ENCODE measurements at places on chromosomes 12 and 14. TPM values are rescaled to one million over a fixed set of nuclear protein-coding genes. Genes with fewer than 3 reads are reported as not detected.

- no peak for DNase-seq
Observed at GRCh38 chr12:7154901-7155470, 24.8 kb downstream of the CLSTN3 start.

DNA sequence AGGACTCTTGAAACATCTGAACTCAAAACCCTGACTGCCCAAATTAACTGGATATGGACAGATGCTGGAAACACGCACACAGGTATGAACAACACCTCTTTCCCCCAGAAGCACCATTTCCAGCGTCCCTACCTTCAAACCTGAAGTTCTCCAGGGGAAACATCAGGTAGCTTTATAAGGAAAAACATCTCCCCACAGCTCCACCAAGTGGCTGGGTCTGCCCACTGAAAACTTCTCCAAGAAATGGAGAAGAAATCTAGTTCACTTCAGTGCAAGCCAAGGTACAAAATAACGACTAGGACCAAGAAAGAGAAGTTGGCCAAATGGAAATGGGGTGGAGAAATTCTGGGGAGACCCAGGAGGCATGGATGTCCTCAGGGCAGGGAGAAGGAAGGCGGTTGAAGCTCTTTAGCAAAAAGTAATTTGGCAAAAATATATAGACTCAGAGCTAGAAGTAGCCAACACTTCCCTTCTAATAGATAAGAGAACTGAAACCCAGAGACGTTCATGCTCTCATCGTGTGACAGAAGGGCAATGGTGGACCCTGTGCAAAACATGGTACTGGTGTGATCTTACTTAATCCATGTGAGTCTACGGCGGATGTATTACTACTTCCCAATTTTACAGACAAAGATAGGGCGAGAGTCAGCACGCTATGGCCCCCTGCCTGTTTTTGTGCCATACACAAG, 10.5 kb upstream of the NUAK1 start:
- no peak for DNase-seq

RDH5 gene
- 31.4 TPM for polyA plus RNA-seq

DNA sequence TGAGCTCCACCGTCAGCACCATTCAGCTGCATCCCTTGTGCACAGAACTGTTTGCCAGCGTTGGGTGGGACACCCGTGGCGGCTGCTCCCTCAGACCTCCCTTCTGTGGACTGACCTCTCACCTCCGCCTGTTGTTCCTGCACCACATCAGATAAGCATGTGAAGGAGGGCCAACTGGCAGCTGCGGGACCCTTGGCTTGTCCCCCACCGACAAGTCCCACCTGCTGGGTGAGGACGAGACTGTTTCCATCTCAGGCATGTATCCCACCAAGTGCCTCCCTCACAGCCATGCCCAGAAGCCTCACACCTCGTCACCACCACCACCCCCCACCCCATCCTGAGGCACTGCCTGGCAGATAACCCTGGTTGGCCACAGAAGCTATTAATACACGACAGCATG, 18.6 kb upstream of the TEAD4 start:
- DNase-seq: no peak

- DNase-seq: no peak
Observed at GRCh38 chr14:50756300-50756699, 74.7 kb downstream of the NIN start.

DNA sequence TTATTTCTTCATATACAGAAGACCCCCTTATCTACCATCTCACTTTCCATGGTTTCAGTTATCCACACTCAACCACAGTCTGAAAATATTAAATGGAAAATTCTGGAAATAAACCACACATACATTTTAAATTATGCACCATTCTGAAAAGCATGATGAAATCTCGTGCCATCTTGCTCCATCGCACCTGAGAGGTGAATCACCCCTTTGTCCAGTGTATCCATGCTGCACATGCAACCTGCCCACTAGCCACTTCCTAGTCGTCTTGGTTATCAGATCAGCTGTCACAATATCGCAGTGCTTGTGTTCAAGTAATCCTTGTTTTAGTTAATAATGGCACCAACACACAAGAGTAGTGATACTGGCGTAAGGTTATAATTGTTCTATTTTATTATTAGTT, 145.7 kb downstream of the C12orf42 start:
- DNase-seq: no peak

VAMP1 gene
- 11.9 TPM for polyA plus RNA-seq

ZDHHC22 gene
- polyA plus RNA-seq: 0.30 TPM

- DNase-seq: no peak
Observed at GRCh38 chr12:2264651-2265232, 212.0 kb downstream of the CACNA1C start.

GRCh38 chr12:63841011-63841410, 3.5 kb upstream of the SRGAP1 start:
- DNase-seq: no peak

GRCh38 chr12:116241157-116241759, 36.2 kb downstream of the MED13L start:
- DNase-seq: no peak

GRCh38 chr12:46557539-46558373, 185.2 kb upstream of the SLC38A2 start:
- no peak for DNase-seq

GRCh38 chr12:114123108-114123507, 157.0 kb upstream of the RBM19 start:
- no peak for DNase-seq

DNA sequence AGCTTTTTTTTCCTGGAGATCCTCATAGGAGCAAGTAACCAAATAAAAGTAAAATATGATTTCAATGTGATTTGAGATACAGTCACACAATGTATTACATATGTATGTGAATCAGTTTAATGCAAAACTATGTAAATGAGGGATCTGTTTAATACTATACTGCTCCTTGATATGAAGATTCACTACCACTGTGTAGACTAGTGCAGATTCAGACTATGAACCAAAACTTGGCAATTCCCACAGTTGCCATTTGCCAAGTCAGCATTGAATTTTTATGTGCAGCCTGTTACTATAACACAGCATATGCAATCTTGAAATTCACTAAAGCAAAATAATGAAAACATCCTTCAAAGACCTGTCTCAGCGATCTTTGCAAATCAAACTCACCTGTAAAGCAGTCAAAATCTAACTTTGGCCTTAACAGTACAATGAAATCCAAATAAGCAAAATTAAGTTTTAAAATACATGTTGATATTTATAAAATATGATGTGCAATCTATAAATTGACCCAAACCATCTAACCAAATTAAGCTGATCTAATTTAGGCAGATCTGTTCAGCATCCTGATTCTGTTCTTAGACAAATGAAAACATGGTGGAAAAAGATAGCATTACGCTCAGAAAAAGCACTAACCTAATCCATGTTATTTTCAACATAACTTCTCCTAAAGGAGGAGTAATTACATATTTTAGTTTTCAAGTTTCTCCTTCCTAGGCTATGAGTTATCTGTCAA, 25.5 kb upstream of the LMNTD1 start:
- DNase-seq: no peak

DNA sequence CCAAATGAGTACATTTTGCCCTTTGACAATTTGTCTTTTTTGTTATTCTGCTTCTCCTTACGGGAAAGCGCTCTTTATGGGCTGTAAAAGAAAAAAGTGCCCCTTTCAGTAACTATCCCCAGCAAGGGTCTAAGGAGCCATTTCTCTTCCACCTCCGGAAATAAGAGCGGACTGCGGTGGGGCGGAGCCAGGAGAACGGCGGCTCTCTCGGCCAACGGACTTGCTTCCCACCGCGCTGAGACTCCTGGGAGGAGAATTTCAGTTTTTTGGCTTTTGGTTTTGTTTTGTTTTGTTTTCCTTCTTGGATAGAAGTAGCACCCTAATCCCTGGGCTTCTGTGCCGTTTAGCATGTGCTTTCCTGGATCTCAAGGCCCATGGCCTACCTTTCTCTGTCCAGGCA, 43.5 kb downstream of the ZNF641 start:
- DNase-seq: no peak

CLEC1B gene
- not detected for polyA plus RNA-seq

GPR137C gene
- 2.4 TPM for polyA plus RNA-seq

SBNO1 gene
- polyA plus RNA-seq: 18.7 TPM

DNA sequence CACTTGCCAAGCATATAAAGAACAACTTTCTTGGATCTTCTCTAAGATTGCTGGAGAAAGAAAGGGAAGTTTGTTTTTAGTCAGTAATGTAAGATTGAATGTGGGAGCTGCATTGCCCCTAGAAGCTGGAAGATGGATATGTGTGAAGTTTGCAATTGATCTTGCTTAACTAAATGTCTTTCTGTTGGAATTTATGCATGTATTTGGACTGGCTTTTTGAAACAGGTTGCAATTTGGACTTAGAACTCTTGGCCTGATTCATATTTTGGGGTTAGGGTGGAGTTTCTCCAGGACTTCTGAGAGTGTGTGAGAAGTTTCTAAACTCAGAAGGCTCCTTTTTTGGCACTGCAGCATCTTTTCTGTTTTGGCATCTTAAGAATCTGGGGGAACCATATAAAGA, 26.4 kb downstream of the IFT43 start:
- DNase-seq: no peak

DNA sequence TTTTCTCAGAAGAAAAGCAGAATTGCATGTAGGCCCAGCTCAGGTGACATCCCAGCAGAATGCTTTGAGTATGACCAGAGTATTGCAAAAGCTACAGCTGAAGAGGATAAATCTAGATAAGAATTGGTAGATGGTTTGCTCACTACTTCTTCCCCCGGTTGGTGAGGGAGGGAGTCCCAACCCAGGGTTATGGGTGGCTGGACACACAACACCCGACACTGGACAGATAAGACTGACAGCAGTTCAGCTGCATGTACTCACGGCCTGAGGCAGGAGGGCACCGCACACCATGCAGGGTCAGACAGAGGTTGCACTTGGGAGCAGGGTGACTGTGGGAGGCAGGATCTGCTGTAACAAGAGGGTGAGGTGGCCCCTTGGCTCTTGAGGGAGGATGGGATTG, 1.7 kb upstream of the CLEC4C start:
- no peak for DNase-seq

- DNase-seq: peak; percentile 64
Observed at GRCh38 chr14:29926701-29927375, 809 bp downstream of the PRKD1 start.

TAS2R14 gene
- 2.5 TPM for polyA plus RNA-seq

SOS2 gene
- polyA plus RNA-seq: 39.5 TPM

DNA sequence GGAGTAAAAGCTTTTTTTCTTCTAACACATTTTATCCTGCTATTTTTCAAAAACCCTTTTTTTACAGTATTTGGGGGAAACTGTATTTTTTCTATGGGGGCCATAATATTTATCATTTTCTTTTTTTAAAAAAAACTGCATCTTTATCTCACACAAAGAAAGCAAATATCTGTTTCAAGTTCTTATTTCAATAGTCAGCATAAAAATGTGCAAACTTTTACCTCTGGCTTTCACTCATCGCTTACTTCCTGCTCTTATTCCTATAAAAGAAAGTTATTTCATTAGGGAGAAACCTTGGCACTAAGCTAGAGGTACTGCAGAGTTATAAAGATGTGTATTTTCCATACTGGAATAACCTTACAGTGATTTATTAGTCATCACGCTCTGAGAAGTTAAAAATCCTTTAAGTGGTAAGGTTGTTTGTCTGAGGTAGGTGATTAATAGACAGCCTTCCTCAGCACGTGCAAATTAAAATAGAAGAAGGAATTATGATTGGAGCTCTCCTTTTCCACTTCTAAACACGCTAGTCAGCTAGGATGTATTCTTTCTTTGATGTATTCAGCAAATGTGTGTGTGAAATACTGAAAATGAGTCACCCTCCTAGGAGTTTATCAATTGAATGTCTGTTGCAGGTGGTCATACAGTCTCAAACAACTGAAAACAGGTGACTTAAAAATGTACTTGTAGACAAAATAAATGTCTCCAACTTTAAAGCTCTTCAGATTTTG, 461.0 kb downstream of the GXYLT1 start:
- no peak for DNase-seq

- no peak for DNase-seq
Observed at GRCh38 chr12:107310621-107311020, 217.3 kb upstream of the CRY1 start.

DNA sequence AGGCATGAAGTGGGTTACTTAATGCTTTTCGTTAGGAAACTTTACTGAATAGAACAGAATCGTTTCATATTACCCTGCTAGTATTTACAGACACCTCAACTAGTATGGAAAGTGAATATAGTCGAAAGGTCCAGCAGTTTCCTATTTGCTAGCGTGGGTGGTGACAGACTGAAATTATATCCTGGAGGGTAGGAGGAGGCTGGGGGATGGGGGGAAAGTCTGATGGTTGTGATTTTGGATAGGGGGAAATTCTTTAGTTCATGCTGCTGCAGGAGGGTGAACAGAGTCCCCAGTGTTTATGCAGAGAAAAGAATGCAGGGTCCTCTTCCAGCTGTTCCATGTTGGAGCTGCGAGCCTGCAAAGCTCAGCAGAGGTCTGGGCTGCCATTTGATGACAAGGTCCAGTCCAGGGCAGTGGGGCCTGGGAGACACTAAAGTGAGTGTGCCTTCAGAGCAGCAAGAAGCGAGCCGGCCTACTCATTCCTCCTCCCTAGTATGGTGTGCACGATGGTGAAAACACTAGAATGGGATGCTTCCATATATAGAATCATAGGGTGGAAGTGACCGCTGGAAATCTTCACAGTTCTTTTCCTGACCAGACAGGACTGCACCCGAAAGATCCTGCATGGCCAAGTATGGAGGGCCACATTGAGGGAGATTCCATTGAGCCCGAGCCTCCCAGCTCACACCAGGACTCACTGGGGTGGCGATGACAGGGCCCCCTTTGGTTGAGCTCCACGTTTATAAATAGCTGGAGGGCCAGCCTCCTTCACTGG, 2.1 kb downstream of the SAMD4A start:
- DNase-seq: peak; percentile 65

DNA sequence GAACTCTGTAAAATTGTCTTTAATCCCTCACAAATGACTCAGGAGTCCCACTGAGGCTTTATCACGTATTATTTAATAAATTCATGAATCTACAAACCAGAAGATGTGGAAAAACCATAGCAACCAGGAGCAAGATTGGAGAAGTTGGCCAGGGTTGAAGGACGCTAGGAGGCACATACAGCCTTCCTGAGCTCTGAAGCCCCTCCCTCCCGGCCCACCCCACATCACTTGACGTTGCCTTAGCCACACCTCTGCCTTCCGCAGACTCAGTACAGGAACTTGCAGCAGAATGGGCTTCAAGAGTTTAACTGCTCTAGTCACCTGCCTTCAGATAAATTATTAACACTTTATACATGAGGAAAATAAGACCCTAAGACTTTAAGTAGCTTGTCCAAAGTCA, 33.9 kb downstream of the SLC35F4 start:
- DNase-seq: peak; percentile 46

FRS2 gene
- 17.1 TPM for polyA plus RNA-seq

GLIPR1L1 gene
- polyA plus RNA-seq: not detected

PSMB5 gene
- polyA plus RNA-seq: 228 TPM

DNA sequence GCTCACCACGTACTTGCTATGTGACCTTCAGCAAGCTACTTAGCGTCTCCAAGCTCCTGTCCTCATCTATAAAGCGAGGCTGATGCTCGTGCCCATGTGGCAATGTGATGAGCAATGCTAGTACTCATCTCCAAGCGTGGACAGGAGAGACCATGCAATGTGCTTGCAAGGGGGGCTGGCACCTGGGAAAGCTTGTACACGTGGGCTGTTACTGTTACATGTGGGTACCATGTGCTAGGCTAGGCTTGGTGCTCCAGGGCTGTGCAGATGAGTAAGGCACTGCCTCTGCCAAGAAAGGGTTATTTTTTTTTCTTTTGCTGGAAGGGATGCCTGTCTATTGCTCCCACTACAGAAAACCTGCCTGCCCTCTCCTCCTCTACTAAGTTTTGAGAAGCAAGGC, 46.6 kb downstream of the TSPAN11 start:
- no peak for DNase-seq

Measured in hindlimb muscle (tissue), 1 donor.